AG04450 (cell line): ENCODE measurements at places on chromosomes 16 and 17.

- DNase-seq = no peak
These were observed 64.0 kb downstream of the MRM1 start for GRCh38 chr17:36665417-36665816.

DNA sequence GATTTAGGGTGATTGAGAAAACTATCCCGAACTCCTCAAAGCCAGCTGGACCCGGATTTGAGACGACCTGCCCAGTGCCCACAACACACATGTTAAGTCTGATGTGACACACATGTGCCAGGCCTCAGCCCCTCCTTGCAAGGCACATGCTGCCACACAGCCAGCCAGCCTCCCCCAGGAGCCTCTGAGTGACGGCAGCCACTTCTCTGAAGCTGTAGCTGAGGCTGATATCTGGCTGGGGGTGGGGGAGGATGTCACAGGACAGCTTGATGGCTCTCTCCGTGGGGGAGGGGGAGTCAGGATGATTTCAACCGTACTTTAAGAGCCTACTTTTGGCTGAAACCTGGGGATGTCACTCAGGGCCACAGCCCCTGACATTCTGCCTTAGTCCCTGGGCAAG, 40.9 kb downstream of the SRCIN1 start:
- DNase-seq = no peak

GRCh38 chr17:55335625-55336024, 70.9 kb downstream of the HLF start:
- no peak for DNase-seq

DNA sequence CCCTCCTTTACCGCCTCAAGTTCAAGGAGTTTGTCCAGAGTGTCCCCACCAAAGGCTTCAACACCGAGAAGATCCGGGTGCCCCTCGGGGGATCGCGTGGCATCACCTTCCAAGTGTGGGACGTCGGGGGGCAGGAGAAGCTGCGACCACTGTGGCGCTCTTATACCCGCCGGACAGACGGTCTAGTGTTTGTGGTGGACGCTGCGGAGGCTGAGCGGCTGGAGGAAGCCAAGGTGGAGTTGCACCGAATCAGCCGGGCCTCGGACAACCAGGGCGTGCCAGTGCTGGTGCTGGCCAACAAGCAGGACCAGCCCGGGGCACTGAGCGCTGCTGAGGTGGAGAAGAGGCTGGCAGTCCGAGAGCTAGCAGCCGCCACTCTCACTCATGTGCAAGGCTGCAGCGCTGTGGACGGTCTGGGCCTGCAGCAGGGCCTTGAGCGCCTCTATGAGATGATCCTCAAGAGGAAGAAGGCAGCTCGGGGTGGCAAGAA, 1.1 kb downstream of the ARL4D start:
- DNase-seq = no peak

DNA sequence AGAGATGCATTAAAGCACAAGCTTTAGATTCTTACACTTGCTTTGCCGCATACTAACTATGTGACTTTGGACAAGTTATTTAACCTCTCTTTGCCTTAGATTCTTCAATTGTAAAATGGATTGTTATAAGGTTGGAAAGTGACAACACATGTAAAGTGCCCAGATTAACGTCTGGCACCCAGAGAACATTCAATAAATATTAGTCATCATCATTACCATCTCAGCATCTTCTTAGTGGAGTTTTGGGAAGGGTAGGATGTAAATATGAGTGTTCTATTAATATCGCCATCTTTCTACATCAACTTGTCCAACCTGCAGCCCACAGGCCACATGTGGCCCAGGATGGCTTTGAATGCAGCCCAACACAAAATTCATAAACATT, 27.4 kb upstream of the FAM20A start:
- DNase-seq = no peak

DNA sequence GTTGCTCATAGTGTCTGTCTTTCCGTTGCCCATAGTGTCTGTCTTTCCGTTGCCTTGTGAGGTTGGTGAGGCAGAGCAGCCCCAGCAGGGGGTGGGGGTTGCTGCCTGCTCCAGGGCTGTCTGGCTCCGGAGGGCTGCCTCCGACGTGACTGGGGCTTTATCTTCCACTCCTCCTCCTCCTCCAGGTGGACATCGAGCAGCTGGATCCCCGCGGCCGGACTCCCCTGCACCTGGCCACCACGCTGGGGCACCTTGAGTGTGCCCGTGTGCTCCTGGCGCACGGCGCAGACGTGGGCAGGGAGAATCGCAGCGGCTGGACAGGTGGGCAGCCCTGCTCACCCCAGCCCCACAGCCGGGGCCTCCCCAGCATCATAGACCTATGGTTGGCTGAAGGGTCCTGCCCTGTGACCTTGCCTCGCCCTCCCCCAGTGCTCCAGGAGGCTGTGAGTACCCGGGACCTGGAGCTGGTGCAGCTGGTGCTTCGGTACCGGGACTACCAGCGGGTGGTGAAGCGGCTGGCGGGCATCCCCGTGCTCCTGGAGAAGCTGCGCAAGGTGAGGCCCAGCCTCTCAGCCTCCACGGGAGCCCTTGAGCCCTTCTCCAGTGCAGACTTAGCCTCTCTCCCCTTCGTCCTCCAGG, 14.7 kb downstream of the ANKRD13B start:
- no peak for DNase-seq

GRCh38 chr16:74817851-74818250, 43.2 kb upstream of the FA2H start:
- DNase-seq = no peak

GRCh38 chr16:69565671-69566239, at the start of gene NFAT5:
NFAT5 (plus strand) TSS chr16:69565966; CDS start chr16:69566302, 336 bp downstream.
- peak; percentile 41 for DNase-seq

GRCh38 chr16:82055117-82055516, 20.1 kb downstream of the HSD17B2 start:
- no peak for DNase-seq

GRCh38 chr16:78353640-78354275, 254.3 kb downstream of the WWOX start:
- no peak for DNase-seq

DNA sequence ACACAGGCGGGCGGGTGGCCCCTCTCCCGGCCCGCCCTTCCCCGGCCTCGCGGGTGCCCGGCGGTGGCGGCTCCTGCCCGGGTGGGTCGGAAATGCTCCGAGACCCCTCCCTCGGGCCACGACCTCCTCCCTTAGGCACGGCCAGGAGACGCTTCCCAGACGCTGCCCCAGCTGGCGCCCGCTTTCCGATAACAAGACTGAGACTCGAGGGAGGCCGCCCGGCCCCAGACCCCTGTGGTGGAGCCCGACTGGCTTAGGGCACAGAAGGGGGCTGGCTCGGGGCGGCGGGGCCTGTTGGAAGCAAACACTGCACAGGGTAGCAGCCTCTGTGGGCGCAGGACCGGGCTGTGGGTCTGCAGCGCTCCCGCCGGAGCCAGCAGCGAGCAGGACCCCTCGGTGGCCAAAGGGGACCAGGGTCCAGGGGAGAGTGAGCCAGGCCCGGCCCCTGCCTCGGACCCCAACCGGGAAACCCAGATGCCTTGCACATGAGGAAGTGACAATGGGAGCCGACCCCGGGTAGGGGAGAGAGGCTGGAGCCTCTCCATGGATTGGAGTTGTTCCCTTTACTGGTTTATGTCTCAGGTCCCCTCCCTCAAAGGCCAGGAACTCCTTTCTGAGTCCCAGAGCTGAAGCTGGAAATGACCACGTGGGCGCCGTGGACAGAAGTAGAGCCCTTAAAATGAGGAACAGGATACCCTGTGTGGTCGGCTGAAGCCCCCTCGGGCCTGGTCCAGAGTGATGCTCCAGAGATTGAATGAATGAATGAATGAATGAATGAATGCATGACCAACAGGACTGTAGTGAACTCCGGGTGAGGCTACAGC, 19.8 kb upstream of the ADCY7 start:
- no peak for DNase-seq

DNA sequence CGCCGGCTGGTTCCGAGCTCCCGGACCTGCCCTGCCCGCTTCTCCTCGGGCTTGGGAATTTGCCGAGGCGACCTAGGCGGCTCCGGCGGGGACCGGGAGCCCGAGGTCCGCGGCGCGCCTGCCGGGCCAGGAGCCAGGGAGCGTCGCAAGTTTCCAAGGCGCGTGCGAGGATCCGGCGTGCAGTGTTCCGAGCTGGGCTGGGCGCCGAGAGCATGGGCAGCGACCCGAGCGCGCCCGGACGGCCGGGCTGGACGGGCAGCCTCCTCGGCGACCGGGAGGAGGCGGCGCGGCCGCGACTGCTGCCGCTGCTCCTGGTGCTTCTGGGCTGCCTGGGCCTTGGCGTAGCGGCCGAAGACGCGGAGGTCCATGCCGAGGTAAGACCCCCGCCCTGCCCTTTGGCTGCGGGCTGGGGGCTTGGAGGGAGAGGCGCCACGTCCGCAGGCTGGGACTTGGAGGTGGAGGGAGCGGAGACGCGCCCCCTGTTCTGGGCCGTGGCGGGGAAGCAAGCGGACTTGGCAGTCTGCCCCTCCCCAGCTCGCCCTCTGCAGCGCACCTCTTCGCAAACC, 668 bp downstream of the MMP15 start:
- no peak for DNase-seq

- no peak for DNase-seq
These were observed 105.8 kb downstream of the VAT1L start for GRCh38 chr16:77894162-77894561.

- DNase-seq = no peak
These were observed 184.4 kb downstream of the MAF start for GRCh38 chr16:79415983-79416640.

GRCh38 chr17:71638668-71639067, 482.2 kb upstream of the SOX9 start:
- DNase-seq = no peak

- DNase-seq = no peak
These were observed 197.5 kb downstream of the HS3ST3A1 start for GRCh38 chr17:13403982-13404946.

GRCh38 chr16:81873206-81873605, 94.1 kb downstream of the PLCG2 start:
- DNase-seq = no peak

GRCh38 chr17:49926886-49927285, 42.1 kb upstream of the DLX4 start:
- DNase-seq = no peak

GRCh38 chr17:19238167-19238505, 970 bp downstream of the EPN2 start:
- no peak for DNase-seq

GRCh38 chr16:9906218-9906617, 276.0 kb downstream of the GRIN2A start:
- no peak for DNase-seq

DNA sequence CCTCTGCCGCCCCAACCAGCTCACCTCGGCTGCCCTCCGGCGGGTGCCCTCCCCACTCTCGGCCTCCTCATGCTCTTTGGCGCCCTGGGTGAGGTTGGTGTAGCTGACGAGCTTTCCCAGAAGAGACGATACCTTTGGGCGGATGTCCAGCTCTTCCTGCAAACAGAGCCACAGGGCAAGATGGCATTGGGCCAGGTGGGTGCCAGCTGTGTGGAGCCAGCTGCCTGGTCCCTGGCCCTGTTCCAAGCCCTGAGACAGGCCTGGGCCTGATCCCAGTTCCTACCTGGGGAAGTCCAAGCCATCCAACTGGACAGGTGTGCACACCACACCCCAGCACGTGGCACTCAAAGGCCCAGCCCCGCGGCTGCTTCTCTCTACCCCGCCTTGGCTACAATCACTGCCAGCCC, 6.9 kb downstream of the SLC12A4 start:
- DNase-seq = no peak

GRCh38 chr16:22161999-22162655, at the start of gene SDR42E2:
SDR42E2 (plus strand) TSS chr16:22162506; CDS start chr16:22165583, 3,077 bp downstream.
- no peak for DNase-seq

DNA sequence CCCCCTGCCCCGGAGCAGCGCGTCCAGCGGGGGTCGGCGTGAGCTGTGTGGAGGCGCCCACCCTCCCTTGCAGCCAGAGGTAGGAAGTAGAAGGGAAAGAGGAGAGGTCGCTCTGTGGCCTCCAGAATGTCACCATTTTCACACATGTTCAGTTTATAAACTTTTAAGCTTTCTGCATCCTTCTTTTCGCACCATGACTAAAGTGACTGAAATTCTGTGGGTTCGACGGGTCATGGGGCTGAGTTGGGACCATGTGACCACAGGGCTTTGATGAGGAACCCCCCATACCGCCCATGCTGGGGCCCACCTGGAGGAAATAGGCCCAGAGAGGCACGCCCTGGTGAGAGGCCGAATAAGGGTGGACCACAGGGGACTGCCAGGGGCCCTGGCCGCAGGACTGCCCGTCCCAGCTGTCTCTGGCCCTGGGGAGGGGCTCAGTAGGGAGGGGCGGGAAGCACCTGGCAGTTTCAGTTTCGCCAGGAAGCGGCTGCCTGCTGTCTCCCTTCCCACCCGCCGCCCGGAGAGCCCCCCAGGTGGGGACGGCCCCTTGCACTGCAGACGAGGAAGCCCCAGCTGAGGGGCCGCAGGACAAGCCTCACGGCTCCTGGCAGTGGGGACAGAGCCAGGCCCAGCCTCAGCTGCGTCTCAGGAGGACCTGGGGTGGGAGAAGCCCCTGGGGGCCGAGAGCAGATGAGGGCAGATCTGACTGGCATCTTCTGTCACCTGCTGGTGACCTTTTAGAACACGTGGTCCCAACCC, 9.0 kb downstream of the CBFA2T3 start:
- no peak for DNase-seq

GRCh38 chr16:10820546-10820945, 2.0 kb upstream of the TVP23A start:
- DNase-seq = no peak

GRCh38 chr17:51258756-51259563, 889 bp downstream of the MBTD1 start:
- no peak for DNase-seq

- DNase-seq = no peak
These were observed 3.0 kb downstream of the CHAD start for GRCh38 chr17:50465635-50466034.

- DNase-seq = no peak
These were observed 97.5 kb downstream of the OR1D5 start for GRCh38 chr17:2965621-2966595.

DNA sequence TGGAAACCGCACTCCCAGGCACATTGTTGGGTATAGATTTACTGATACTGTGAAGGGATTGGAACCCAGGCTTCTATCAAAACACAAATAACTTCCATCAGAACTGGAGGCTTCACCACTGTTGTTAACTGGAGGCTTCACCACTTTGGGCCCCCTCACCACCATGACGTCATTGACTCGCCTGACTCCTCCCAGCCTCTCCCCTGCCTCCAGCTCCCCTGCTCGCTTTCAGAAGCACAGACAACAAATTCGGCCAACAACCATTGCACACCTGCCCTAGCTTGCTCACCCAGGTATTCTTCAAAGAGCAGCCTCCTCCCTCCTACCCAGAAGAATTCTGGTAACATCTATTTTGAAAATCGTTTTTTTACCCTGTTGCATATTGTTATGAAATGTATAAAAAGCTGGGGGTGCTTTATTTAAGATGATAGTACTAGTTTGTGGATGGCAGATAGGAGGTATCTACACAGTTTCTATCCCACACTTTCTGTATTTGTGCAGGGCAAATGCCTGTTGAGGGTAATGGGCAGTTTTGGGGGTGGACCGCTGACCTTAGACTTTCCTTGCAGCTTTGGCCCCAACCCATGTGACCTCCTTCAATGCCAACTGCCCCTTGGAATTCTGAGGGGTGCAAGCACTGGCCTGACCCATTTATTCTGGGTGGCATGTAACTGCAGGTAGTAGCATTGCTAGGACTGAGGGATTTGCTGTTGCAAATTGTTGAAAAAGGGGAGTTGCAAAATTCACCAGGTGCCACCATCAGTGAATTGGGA, 54.1 kb downstream of the HLF start:
- no peak for DNase-seq

- DNase-seq = no peak
These were observed 123.9 kb downstream of the XYLT1 start for GRCh38 chr16:17346621-17347569.

GRCh38 chr17:76987486-76988093, 119.4 kb downstream of the MGAT5B start:
- DNase-seq = no peak

- no peak for DNase-seq
These were observed 76.6 kb downstream of the CMIP start for GRCh38 chr16:81521141-81521626.

- no peak for DNase-seq
These were observed 7.4 kb downstream of the PRCD start for GRCh38 chr17:76547183-76547641.
